ENCODE measurements at places on chromosomes 1 and 21.
A peak's percentile ranks its signal among the peaks of the same experiment; 100 is the strongest.

DNA sequence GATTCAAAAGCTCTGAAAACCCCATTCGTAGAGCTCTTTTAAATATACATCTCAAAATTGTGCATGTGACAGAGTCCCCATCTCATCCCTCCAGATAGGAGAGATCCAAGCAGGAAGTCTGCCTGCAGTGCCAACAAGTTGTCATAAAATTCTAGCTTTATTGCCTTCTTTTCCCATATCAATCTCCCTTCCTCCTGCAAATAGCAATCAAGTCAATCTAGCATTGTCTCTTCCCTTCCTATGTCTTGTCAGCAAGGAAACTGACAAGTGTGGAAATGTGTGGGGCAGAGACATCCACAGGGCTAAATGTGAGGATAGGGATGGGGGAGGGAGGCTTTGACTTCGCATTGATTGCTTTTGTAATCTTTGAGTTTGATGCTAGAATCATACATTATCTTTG, 165.2 kb downstream of the C1orf94 start:
- DNase-seq: no peak

DNA sequence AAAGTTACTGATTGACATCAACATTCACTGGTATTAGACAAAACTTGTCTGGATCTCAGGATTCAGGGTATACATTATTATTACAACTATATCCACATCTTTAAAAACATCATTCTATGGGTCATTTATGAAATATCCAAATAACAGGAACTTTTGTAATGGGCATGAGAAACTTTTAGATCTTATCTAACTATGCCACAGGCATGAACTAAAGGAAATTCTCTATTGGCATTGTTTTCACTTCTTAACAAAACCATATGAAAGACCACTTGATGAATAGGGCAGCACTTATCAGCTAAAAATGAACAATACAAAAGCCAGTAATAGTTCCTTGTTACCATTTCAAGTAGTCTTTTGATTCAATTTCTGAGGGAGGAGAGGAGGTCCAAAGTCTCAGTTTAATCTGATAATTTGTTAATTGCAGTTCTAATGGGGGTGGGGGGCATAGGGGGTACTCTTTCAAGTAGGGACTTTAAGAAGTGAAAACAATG, 30.8 kb upstream of the CPLANE2 start:
- no peak for DNase-seq

DNA sequence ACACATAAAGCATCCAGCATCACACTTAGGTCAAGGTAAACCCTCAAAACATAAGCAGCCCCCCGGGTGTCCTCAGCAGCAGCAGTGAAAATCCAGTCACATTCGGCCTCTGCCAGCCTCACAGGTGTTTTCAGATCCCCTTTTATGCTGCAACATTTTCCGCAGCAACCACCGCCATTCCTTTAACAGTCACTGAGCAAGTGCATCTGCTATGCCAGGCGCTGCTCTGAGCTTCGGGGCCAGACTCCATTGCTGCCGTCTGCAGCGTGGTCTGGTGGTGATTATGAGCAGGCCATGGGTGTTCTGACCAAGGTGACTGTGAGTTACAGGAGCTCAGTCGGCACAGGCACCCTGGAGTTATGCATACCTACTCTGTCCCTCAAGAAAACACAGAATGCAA, 4.5 kb downstream of the URB1 start:
- DNase-seq: no peak

GRCh38 chr1:220732137-220732536, 16.0 kb upstream of the MTARC2 start:
- DNase-seq: no peak

DNA sequence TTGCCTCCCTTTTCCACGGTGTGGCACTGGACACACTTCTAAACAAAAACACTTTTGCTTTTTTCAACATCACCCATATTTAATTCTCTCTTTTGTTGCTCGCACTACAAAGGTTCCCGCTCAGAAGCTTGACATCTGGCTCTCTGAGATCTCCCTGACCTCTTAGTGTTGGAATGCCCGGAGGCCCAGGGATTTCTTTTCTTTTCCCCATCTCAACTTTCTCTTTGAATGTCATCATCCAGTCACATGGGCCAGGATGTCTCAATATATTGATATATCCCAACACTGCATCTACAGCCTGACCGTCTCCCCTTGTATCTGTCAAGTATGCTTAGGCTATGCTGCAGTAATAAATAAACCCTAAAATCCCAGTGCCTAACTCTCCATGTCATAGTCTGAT, 54.3 kb upstream of the DESI2 start:
- no peak for DNase-seq

DNA sequence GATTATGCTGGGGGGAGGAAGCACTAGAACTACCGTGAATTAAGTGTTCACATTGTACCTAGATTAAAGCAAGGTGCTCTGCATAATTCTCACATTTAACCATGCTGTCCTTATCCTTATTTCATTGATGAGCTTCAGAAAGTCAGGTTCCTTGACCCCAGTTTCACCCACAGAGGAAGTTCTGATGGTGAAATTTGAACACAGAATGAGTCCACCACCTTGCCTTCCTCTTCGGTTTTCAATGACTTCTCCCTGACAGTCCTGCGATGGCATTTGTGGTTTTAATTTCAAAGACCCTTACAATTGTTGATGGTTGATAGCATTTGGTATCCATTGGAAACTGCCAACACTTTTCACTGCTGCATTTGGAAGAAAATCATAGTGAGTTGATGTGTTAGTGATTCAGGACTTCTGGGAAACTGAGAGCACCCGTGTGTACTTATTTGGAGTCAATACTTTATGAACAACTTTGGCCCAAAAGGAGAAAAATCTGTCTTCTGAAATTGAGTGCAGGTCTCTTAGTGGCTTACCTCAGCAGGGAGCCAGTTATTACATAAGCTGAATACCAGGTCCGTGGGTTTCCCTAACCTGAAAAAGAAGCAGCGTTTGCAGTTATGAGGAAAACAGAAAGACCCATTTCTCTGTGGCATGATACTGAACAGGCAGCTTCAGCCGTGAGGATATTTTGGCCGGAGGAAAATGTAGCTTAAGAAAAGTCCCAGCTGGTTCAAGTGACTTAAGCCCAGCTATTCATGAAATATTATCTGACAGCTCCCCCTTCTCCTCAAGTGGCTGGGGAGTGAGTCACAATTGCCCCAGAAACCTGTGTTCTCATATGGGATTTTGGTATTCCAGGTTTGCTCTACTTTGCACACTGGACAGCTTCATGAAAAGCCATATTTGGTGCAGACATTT, 47.5 kb downstream of the ROR1 start:
- no peak for DNase-seq

GRCh38 chr1:32878637-32879041, 7.7 kb upstream of the HPCA start:
- no peak for DNase-seq

DNA sequence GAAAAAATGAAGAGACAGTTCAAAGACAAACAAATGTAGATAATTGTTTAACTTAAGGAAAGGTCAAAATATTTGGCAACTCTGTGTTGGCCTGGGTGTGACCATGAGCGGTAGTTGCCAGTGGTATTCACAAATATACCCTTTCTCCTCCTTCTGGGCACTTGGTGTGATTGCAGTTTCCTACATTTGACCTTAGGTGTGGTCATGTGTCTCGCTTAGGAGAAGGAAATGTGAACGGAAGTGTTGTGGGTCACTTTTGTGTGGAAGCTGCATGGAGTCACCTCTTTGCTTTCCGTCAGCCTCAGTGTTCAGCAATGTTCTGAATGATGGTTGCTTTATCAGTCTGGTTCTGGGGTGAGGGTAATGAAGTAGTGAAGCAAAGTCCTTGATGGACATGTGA, 3.4 kb upstream of the PCSK9 start:
- DNase-seq: no peak

- no peak for DNase-seq
Observed at GRCh38 chr1:14567056-14567455, 31.4 kb upstream of the KAZN start.

GRCh38 chr1:11997081-11997850, 17.0 kb downstream of the MFN2 start:
- no peak for DNase-seq

DNA sequence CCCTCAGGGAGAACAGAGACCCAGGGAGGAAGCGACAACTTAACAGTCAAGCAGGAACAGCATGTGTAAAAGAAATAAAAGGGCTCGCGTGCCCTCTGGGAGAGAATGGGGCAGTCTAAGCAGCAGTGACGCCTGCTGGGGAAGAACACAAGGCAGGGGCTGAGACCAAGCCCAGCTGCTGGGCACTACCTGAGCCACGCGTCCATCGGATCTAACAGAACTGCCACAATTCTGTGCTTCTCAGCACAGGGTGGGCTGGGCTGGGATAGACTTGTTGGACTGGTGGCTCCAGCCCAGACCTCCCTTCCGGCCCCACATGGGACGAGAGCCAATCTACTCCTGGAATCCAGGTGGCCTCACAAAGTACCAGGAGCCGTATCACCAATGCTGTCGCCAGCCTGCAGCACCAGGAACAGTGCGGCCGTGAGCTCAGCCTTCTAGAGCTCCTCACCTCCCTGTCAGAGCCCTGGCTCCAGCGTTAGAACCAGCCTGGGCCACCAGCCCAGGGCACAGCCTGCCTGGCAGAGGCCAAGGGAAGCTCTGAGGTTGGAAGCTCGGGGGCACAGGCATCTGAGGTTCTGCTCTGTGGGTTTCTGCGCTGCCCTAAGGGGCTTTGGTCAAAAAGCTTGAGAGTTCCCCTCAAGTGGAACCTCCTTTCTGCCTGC, 7.4 kb downstream of the LRRC47 start:
- no peak for DNase-seq

DNA sequence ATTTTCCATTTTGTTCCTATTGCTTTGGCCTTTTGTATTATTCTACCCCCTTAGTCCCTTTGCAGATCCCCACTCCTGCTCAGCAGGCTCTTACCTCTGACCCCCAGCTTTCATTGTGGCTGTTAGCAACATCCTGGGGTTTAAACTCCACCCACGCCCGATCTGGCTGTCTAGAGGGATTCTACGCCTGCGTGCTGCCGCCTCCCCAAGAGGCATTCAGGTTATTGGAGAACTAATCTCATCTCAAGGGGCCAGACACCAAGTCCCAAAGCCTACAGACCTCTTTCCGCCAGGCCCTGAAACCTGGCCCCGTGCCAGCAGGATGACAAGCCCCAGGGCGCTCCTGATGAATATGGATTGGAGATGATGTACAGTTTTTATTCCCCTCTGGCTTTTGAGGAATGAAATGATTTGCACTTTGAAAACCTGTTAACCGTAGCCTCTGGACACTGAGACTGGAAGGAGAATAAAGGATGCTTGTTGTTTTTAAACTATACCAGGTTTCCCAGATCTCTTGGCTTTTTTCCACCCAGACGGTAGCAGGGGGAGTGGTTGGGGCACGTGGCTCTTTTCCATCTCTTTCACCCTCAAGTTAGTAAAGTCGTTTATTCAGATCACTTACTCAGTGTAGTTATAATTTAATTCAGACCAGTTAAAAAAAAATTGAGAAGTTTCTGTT, 14.5 kb upstream of the IKBKE start:
- peak; percentile 66 for DNase-seq

- no peak for DNase-seq
Observed at GRCh38 chr1:116540088-116540487, 30.7 kb downstream of the CD58 start.

DNA sequence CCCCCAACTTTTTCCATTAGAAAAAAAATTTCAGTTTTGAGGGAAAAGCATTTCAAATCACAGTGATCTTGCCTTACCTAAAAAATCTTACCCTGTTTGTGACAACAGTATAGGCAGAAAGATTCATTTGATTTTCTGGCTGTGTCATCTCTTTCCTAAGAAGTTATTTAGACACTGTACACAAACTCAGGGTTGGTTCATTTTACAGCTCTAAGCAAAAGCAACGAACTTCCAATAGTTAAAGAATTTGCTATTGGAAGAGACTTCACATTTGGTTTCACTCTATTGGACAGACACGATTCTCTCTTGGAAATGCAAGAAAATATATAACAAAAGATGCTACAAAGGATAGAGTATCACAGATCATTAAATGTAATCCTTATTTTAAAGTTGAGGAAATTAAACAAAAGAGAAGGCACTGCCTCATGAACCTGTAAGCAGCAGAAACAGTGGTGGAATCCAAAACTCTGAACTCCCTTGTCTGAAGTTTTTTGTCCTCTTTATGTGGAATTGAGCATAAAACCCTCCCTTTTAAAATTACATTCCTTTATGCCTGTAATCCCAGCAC, 20.8 kb downstream of the EYA3 start:
- no peak for DNase-seq

- no peak for DNase-seq
Observed at GRCh38 chr1:175450219-175450618, 257.6 kb upstream of the KIAA0040 start.

GRCh38 chr1:228807904-228808605, 72.8 kb downstream of the RHOU start:
- DNase-seq: no peak

DNA sequence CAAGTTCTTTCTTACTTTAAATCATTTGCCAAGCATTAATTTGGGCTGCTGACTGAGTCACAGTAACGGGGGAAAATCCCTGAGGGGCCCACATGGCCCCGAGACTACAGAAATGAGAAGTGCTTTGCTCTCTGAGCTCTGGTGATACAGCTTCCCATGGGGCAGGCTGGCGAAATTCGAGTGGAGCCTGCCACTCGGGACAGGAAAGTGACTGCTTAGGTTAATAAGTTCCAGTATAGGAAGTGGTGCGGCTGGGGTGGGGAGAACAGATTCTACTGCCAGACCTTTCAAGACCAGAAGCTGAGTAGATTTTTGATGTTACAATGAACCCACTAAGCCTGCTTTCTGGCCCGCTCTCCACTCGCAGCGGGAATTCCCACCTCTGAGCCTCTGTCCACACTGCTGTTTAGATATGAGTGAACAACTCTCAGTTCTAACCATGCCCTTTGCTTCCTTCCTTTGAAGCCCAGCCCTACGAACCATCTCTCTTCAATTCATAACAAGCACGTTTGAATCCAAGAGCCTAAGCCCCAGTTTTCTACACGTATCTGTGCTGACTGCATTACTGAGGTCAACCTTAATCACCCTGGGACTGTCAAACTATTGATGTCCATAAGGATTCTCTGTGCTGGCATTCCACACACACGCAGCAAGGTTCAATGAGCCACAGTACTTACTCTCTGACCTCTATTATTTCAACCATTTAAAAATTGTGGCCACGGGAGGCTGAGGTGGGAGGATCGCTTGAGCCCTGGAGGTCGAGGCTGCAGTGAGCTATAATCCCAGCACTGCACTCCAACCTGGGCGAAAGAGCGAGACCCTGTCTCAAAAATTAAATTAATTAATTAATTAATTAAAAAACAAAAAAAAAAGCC, 9.6 kb downstream of the ZBTB17 start:
- DNase-seq: no peak

DNA sequence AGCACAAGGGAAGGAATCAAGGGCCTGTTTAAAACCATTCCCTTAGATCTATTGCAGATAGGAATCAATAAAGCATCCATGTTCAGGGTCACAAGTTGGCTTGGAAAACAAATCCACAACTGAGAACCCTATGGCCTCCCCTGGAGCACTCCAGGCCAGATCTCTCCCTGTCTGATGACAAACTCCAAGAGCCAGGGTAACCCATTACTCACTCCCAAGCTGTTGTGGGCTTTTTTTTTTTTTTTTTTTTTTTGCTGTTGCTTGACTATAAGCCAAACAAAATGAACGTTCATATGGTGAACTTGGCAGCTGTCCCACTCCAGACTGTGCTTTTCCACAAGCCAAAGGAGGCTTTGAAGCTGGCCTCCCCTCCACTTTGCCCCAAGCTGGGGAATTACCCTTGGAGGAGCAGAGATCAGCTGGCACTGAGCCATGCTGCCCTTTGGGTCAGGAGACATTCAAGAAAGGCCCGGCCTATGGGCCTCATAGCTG, 35.7 kb upstream of the VAV3 start:
- peak; percentile 39 for DNase-seq

GRCh38 chr21:27077501-27077900, 110.6 kb upstream of the ADAMTS5 start:
- DNase-seq: no peak

Measured in DMS153 (cell line).